ENCODE measurements at places on chromosomes 7 and 10.

GRCh38 chr7:34034728-34035127, 129.4 kb downstream of the BMPER start:
- no peak for DNase-seq

DNA sequence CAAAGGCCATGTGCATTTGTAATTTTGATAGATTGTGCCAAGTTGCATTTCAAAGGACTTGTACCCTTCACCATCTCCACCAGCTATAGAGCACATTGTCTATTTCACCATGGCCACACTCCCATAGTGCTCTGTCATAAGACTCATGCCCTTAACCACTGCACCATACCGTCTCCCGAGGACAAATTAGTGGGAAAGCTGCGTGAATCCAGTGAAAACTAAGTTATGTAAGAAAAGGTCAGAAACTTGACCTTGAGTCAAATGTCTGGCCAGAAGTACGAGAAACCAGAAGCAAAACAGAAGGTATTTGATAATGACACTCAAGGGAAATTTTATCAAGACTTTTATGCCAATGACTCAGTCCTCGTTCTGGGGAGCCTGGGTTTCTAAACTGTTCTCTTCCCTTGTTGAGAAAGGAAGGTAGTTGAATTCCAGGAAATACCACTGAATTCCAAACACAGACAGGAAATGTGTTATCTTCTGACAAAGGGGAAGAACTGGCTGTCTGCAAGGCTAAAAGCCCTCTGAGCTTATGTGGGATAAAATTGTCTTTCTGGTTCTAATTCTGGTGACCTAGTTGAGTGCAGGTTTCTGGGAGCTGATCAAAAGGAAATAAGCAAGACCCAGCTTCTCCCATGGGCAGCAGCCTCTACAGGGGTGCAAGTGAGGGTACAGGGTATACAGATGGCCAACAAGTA, 49.7 kb downstream of the CDK1 start:
- DNase-seq, result no peak

GRCh38 chr10:35460852-35461460, 124.6 kb downstream of the CCNY start:
- no peak for DNase-seq

- DNase-seq, result no peak
These were observed 171.8 kb downstream of the NEURL1 start for GRCh38 chr10:103665162-103665889.

GRCh38 chr10:7291487-7292270, 119.2 kb downstream of the SFMBT2 start:
- DNase-seq, result no peak

- no peak for DNase-seq
These were observed 15.1 kb downstream of the ADAM12 start for GRCh38 chr10:126373147-126373546.

GRCh38 chr7:140645166-140645900, 4.7 kb upstream of the DENND2A start:
- DNase-seq, result no peak

DNA sequence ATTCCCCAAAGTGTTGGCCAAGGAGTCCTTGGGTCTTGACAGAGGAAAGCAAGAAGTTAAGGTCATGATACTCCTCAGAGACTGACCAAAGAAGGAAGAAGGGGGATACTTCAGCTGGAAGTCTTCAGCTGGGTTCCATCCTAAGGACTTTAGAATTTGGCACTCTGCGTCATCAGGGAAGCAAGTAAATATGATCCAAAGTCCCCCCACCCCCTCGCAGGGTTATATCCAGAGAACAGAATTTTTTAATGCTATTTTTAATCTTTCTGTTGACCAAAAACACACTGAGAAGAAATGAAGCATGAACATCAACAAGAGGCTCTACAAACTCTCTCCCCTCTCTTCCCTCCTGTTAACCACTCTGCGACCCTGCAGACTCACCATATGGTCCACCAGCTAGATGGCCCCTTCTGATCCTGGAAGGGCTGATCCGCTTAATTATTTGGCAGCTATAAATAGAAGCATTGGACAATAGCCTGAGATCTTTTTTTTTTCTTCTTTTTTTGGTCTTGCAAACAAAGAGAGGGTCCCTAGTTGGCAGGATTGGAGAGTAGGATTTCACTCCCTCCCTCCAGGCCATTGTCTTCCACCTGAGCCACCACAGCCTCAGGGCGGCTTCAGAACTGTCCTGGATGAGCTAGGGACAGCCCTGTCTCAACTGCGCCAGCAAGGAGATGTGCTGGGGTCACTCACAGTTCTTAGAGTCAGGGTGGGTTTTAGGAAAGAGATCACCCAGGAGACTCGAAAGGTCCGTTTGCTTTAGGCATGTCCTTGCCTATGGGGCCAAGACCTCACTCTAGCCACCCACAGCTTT, 196.0 kb downstream of the KCNMA1 start:
- DNase-seq, result no peak

GRCh38 chr7:42272793-42273665, 36.0 kb upstream of the GLI3 start:
- no peak for DNase-seq

DNA sequence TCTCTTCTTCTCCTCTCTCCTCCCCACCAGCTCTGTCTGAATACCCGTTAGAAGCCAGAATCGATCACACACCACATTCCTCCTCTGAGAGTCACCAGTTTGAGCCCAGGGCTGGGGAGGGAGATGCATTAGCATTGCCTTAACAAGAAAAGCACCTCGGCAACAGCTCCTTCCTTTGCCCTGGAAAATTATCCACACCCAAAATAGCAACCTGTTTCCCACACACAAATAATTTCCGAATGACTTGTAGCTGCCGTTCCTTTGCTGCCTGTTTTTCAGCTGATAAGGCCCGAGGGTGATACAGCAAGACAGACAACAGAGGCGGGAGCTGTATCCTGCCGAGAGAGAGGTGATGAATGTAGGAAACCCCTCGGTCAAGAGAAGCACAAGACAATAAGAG, 91.3 kb downstream of the CPXM2 start:
- no peak for DNase-seq

Measured in NCI-H1048 (cell line).